ENCODE measurements at places on chromosomes 16 and 17. TPM values are rescaled to one million over a fixed set of nuclear protein-coding genes. Genes with fewer than 3 reads are reported as not detected.

Gene SPNS1
- 54.4 TPM for total RNA-seq

Gene KRT33B
- not detected for total RNA-seq

Gene ST6GALNAC2
- 0.67 TPM for total RNA-seq

Gene TSPAN10
- 4.7 TPM for total RNA-seq

Gene CACNG3
- not detected for total RNA-seq

Gene CA7
- total RNA-seq: not detected

Gene VPS35
- 78.3 TPM for total RNA-seq

Gene PRSS22
- total RNA-seq: 1.3 TPM

Gene PLEKHH3
- total RNA-seq: 21.2 TPM
